ENCODE measurements at places on chromosomes 7 and 10. TPM values are rescaled to one million over a fixed set of nuclear protein-coding genes. Genes with fewer than 3 reads are reported as not detected.

DNA sequence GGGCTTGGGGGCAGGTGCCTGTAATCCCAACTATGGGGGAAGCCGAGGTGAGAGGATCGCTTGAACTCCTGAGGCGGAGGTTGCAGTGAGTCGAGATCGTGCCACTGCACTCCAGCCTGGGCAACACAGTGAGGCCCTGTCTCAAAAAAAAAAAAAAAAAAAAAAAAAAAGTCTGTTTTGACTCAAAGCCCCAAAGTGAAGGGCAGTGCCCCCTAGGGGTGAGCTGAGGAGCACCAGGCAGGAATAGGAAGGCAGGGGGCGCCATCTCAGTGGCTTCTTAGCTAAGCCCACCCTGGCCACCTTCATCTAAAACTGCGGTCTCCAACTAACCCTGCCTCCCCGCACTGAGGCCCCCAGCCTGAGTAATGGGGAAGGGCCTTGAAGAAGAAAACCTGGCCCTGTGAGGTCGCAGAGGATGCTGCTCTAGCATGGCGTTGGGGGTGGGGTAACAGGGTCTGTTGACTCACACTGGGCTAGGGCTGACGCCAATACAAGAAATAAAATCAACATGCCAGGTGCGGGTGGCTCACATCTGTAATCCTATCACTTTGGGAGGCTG is 9.8 kb downstream of the PODXL start:
- peaks cover 16% of the 10 kb centered on the region for H3K4me1 ChIP-seq
- peaks cover 15% of the 10 kb centered on the region for H3K27me3 ChIP-seq
- no peak overlapping the region for H3K27ac ChIP-seq

Gene STEAP1
- total RNA-seq = 3.3 TPM

Gene HOXA2
- not detected for total RNA-seq

GRCh38 chr7:33958104-33958503 is 52.8 kb downstream of the BMPER start:
- H3K36me3 ChIP-seq = no peaks in the 10 kb centered on the region
- H3K27ac ChIP-seq = no peak overlapping the region
- H3K4me1 ChIP-seq = no peaks in the 10 kb centered on the region
- no peak overlapping the region for H3K4me3 ChIP-seq
- no peaks in the 10 kb centered on the region for H3K27me3 ChIP-seq

Measured in activated T-helper 1 cell treated with anti-CD3 and anti-CD28 coated beads, Interleukin-12 subunit alpha, Interleukin-12 subunit beta, Interleukin-2, Interleukin-4 antibody, amounts not matched to agents 30 ng/mL and 10 ng/mL and 1 ng/mL, durations not matched to agents 14 hours and 24 hours and 36 hours (primary cell).